Stimulated activated CD4-positive, alpha-beta T cell treated with anti-CD3 and anti-CD28 coated beads, Interleukin-4, amount 100 ng/mL, for 24 hours (primary cell): ENCODE measurements at places on chromosomes 16 and 17.

DNA sequence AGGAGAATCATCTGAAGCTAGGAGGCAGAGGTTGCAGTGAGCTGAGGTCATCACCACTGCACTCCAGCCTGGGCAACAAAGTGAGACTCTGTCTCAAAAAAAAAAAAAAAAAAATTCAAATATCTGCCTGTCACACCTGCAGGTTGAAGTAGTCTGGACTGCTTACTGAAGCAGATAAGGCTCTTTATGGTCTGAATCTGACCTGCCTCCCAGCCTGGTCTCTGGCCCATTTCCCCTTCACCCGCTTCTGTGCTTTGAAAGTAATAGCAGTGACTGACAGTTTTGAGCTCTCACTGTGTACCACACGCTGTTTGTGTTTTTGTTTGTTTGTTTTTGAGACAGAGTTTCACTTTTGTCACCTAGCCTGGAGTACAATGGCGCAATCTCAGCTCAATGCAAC lies 5.8 kb downstream of the SEZ6L2 start:
- no peak for DNase-seq

DNA sequence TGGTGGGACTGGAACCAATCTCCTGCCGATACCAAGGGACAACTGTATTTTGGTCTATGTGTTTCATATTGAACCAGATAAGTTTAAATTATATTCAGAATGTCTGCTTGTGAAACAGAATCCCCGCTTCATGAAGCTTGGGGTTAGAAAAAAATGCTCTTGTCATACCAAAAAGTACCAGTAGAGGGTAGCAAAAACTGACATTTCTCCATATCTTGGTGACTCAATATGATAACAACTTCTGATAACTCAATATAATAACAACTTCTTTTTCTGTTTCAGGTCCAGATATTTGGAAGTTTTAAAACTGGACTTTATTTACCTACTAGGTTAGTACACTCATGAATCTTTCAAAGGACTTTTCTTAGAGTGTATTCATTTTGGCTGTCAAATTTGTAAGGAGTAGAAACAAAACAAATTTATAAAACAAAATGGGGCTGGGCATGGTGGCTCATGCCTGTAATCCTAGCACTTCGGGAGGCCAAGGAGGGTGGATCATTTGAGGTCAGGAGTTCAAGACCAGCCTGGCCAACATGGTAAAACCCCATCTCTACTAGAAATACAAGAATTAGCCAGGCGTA lies 52.3 kb upstream of the ADCY7 start:
- DNase-seq, result no peak

GRCh38 chr17:60277258-60277657 lies 114.7 kb downstream of the USP32 start:
- DNase-seq, result no peak

DNA sequence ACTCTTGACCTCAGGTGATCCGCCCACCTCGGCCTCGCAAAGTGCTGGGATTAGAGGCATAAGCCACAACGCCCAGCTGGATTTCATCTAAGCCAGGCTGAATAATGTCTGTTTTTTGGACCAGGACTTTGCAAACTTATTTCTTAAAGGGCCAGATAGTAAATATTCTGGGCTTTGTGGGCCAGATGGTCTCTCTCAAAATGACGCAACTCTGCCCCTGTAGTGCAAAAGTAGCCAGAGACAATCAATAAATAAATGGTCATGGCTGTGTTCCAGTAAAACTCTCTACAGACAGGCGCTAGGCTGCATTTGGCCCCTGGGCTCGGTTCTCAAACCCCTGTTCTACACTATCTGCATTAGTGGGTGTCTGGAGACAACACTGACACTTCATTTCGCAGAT lies 121.9 kb upstream of the CDH13 start:
- DNase-seq, result no peak

- DNase-seq, result no peak
Observed at GRCh38 chr16:17105239-17105797, 365.4 kb downstream of the XYLT1 start.

GRCh38 chr16:8713635-8714172 lies 39.3 kb downstream of the ABAT start:
- no peak for DNase-seq

- no peak for DNase-seq
Observed at GRCh38 chr16:87949071-87949744, 2.0 kb upstream of the BANP start.

GRCh38 chr17:64537488-64537887 lies 30.7 kb downstream of the CEP95 start:
- no peak for DNase-seq

DNA sequence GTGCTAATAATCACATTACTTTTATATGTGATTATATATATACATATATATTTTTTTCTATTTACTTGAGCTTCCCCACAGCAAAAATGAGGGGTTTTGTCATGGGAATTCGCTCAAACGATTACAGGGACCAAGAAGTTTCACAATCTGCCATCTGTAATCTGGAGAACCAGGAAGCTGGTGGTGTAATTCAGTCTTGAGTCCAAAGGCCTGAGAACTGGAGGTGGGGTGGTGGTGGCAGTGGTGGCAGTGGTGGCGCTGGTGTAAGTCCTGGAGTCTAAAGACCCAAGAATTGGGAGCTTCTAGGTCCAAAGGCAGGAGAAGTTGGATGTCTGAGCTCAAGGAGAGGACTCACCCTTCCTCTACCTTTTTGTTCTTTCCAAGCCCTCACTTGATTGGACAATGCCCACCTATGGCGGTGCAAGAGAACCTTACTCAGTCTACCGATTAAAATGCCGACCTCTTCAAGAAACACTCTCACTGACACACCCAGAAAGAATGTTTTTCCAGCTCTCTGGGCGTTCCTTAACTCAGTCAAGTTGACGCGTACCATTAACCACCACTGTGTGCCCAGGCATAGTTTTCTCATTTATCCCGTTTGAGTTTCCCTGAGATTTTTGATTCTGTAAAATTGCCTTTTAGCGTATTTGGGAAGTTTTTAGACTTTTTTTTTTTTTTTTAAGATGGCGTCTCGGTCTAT lies 31.9 kb downstream of the POLR2A start:
- DNase-seq, result no peak

DNA sequence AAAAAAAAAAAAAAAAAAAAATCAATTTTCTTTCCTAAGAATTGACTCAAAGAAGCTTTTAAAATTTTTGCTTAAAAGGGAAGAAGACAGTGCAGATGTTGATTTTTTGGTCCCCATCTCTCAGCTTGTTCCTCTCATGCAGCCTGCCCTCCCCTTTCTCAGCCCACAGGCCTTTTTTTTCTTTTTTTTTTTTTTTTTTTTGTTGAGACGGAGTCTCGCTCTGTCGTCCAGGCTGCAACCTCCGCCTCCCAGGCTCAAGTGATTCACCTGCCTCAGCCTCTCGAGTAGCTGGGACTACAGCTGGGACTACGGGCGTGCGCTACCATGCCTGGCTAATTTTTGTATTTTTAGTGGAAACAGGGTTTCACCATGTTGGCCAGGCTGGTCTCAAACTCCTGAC lies 17.7 kb downstream of the YPEL2 start:
- DNase-seq, result no peak

GRCh38 chr17:73369111-73369521 lies 57.3 kb upstream of the CDC42EP4 start:
- no peak for DNase-seq

DNA sequence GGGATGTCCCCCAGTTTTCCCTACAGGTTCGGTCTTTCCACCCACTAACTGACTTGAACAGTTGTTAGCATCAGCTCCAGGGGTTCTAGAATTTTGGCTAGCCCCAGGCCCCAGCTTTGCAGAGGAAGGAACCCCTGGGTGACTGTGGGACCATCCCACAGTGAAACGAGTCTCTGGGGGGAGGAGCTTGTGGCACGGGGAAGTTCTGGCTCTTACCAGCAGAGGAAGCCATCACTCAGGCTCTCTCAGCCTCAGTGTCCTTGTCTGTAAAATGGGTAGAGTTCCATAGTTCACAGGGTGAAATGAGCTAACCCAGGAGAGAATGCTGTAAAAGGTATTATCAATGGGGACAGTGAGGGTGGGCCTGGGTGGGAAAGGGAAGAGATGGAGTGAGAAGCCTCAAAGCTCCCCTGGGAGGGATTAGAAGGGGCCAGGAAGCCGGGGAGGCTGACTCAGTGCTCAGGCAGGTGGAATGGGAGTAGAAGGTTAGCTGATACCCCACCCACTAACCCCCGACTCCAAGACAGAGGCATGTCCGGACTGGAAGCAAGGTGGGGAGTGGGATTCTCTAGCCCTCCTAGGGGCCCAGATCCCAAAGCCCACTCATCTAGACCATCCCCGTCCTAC lies 30.9 kb upstream of the CDC42EP4 start:
- DNase-seq, result no peak

GRCh38 chr17:41620583-41621434 lies 3.6 kb downstream of the KRT17 start:
- no peak for DNase-seq

GRCh38 chr17:50219939-50220465 lies 18.6 kb upstream of the COL1A1 start:
- DNase-seq, result no peak

- DNase-seq, result no peak
Observed at GRCh38 chr16:78686601-78687000, 587.1 kb downstream of the WWOX start.

GRCh38 chr17:41496803-41497484 lies 7.2 kb upstream of the KRT36 start:
- DNase-seq, result peak; percentile 66

DNA sequence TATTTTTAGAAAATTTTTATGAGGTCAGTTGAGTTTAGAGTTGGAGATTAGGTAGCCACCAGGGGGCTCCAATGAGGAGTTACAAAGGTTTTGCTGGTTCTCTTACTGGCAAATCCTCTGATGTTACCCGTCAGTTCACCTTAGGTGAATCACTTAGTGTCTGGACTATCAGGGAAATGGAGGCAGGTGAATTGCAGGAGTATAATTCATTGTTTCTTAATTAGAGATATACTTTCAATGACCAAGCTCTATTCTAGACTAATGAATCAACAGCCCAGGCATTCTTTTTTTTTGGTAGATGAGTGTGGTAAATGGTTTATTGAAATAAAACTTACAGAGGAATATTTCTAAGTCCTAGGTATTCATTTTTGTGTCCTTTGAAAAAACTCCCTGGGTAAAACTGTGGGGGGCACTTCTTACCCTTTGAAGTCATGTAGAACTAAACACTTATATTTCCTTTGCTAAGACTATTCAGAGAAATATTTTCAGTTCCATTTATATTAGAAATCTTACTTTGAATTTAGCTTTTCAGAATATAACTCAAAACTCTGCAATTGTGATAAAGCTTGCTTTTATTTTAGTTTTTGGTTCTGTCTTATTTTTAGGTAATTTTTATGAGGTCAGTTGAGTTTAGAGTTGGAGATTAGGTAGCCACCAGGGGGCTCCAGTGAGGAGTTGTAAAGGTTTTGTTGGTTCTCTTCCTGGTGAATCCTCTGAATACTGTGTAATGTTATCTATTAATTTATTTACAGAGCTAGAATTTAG lies 17.7 kb downstream of the PSMD11 start:
- peak; percentile 76 for DNase-seq

- DNase-seq, result no peak
Observed at GRCh38 chr17:81367171-81367570, 28.1 kb upstream of the BAHCC1 start.

- DNase-seq, result no peak
Observed at GRCh38 chr17:30235386-30236296, at the start of gene SLC6A4. SLC6A4 (minus strand) TSS chr17:30235697; CDS start chr17:30221958, 13,739 bp downstream.

DNA sequence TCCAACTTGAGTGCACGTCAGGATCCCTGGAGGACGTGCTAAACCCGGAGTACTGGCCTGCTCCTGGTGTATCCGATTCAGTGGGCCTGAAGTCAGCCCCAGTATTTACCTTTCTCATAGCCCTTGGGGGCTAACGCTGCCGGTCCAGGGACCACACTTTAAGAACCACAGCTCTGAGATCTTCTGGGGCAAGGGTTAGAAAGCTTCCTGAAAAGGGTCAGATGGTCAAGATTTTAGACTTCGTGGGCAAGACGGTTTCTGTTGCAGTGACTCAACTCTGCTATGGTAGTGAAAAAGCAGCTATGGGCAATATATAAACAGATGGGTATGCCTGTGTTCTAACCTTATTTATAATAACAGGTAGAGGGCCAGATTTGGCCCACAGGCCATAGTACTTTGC lies 14.6 kb upstream of the USP10 start:
- DNase-seq, result no peak

DNA sequence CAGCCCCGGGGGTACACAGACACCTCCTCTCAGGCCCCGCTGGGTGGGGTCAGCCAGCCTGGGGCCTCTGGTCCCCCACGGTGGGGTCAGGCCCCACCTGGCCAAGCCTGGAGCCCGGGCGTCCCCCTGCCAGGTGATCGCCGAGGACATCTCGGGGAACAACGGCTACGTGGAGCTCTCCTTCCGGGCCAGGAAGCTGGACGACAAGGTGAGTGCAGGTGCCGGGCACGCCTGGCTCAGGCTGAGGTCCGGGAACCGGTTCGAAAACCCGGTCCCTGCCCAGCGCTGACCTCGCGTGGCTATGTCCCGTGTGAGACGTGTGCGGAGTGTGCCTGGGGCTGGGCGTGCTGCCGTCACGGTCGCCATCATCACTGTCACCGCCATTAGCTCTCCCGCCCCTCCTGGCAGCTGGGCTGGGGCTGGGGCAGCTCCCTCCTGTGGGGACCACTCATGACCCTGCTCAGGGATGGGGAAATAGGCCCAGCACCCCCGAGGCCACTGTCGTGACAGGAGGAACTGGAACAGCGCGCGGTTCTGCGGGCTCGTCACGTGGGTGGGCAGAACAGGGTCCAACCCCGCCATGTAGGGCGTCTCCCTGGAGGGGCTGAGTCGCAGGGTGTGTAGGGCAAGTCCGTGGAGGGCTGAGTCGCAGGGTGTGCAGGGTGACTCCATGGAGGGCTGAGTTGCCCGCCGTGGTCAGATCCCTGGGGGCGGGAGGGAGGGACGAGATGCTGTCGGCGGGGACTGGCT lies 8.5 kb downstream of the CPNE7 start:
- no peak for DNase-seq

- DNase-seq, result no peak
Observed at GRCh38 chr17:14499976-14500375, 199.1 kb downstream of the HS3ST3B1 start.

- no peak for DNase-seq
Observed at GRCh38 chr16:9351440-9351839, 260.0 kb downstream of the HAPSTR1 start.

DNA sequence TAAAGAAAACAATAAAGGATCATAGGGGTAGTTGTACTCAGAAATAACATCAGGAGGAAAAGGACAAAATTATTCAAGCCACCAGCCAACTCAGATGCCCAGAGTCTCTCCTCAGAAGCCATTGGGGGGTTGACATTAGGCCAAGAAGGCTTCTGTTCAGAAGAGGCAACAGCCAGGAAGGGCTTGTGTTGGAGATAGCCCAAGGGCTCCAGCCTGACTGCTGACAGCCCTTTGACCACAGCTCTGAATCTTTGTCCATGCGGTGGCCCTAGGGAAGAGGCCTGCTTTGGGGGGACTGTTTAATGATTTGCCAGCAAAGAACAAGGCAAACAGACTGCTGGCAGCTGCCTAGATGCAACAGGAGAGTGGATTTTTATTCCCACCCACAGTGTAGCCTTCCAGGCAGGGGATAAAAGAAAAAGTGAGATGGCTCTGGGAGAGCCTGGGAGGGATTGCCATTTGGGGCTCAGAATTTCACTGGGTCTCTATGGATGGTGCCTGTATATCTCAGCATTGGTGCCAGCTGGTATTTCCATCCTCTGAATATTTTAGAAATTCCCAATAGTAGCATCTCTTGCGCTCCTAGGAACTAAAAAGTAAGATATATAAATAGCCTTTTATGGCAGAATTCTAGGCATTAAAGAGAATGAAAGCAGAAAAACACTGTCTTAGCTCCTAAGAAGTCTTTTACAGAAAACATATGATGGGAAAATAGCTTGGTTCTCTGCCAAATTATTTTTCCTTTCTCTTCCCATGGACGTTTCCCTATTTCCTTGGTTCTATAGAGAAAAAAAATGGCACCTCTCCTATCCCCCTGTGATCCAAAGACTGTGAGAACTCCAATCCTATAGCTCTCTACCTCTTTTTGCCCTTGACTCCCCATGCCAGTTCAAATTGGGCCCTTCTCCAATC lies 29.4 kb upstream of the SUPT4H1 start:
- DNase-seq, result no peak
